Activated CD4-positive, alpha-beta T cell treated with anti-CD3 and anti-CD28 coated beads, Interleukin-2, amount 10 ng/mL, durations not matched to agents 7 days and 5 days (primary cell): ENCODE measurements at places on chromosomes 6 and 20. TPM values are rescaled to one million over a fixed set of nuclear protein-coding genes. Genes with fewer than 3 reads are reported as not detected.

Gene ANKEF1
- total RNA-seq = 6.9 TPM

Gene JAG1
- not detected for total RNA-seq

Gene ADAM33
- not detected for total RNA-seq

- H3K27me3 ChIP-seq = peaks cover 1% of the 10 kb centered on the region
- peaks cover 27% of the 10 kb centered on the region for H3K4me1 ChIP-seq
- no peak for DNase-seq
- H3K36me3 ChIP-seq = peaks cover 8% of the 10 kb centered on the region
- no peak overlapping the region for H3K4me3 ChIP-seq
- no peak overlapping the region for H3K27ac ChIP-seq
Observed at GRCh38 chr6:90440586-90441283, 144.1 kb upstream of the BACH2 start.

DNA sequence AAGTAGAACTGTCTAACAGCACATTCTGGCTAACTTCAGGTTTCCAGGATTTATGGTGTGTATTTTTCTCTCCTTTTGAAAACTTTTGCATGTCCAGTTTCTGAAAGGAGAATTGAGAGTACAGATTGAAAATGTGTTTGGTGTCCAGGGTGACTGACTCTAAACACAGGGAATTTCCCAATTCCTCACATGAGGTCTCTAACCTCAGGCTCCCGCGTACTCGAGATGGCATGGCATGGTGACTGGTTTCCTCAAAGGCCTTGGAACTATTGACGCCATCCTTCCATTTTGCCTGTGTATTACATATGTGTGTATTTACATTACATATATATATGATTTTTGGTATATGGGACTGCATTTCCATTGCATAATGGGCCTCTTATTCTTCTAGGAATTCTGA is 52.5 kb downstream of the PRND start:
- H3K27me3 ChIP-seq = no peaks in the 10 kb centered on the region
- peaks cover 18% of the 10 kb centered on the region for H3K36me3 ChIP-seq
- H3K27ac ChIP-seq = no peak overlapping the region
- no peaks in the 10 kb centered on the region for H3K4me1 ChIP-seq
- no peak overlapping the region for H3K4me3 ChIP-seq
